ENCODE measurements at places on chromosomes 3 and 15.

DNA sequence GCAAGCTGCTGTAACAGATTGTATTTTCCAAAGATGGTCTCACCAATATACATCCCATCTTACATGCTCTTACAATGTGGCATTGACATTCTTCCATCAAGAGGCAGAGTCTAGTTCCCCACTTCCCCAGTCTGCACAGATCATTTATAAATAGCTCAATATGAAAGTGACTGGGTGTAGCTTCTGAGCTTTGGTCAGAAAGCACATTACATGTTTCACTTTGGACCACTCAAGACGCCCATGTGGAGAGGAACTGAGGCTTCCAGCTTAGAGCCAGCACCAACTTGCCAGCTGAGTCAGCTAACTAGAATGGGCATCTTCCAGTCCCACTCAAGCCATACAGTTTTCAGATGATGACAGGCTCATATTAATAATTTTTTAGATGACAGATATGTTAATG is 45.5 kb downstream of the GREM1 start:
- no peak for DNase-seq

- DNase-seq = no peak
Observed at GRCh38 chr3:44355362-44356033, 16.9 kb downstream of the TCAIM start.

GRCh38 chr3:64150623-64151207 is 74.6 kb downstream of the PRICKLE2 start:
- no peak for DNase-seq

DNA sequence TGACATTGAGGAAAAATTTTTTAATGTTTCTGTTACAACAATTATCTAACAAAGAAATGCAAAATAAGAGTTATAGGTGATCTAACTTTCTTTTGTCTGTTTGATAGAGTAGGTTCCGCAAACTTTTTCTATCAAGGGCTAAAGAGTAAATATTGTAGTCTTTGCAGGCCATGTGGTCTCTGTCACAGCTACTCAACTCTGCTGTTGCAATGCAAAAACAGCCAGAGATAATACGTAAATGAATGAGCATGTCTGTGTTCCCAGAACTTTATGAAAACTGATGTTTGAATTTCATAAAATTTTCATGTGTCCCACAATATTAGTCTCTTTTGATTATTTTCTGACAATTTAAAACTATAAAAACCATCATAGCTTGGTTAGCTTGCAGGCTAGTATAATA is 73.3 kb downstream of the SLC24A1 start:
- DNase-seq = no peak

GRCh38 chr3:78235841-78236240 is 1195.9 kb downstream of the ROBO2 start:
- DNase-seq = no peak

DNA sequence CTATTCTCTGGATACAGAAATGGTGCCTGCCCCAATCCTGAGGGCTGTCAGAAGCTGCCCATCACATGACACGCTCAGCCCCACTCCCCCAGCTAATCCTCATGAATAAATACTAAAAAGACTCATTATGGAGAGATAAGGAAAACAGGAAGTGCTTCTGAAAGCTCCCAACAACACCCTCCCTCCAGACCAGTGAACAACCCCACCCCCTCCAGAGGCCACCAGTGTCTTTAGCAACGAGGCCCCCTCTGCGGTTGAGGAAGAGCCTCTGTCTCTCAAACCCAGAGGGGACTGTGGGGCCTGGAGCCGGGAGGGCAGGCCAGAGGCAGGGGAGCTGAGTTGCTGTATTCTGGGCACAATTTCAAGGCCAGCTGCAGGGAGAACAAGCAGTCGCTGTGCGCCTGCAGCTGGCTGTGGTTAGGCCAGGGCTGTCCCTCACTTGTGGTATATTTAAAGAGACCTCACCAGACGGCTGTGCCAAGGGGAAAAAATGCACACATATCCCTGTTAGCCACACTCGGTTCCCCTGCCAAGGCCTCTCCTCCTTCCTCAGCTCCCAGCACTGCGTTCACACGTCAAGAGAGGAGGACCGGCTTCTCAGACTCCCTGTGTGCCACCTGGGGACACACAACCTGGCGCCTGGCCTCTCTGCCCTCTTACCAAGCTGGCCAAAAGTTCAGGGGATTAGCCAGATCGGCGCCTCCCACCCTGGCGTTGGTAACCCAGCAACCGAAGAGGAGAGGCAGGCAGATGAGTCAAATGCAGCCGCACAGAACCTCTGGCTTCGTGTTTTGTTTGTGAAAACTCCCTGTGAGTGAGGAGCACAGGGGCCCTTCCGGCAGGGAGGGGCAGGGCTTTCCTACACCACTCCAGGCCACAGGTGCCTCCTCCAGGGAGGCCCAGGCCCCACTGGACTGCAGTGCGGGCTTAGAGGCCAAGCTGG is 101.2 kb upstream of the ETV5 start:
- no peak for DNase-seq

GRCh38 chr3:184261270-184261853 is at the start of gene CAMK2N2:
CAMK2N2 (minus strand) TSS chr3:184261553; CDS start chr3:184261285, 268 bp downstream.
- no peak for DNase-seq

- DNase-seq = no peak
Observed at GRCh38 chr3:188497021-188497420, 343.1 kb downstream of the LPP start.

DNA sequence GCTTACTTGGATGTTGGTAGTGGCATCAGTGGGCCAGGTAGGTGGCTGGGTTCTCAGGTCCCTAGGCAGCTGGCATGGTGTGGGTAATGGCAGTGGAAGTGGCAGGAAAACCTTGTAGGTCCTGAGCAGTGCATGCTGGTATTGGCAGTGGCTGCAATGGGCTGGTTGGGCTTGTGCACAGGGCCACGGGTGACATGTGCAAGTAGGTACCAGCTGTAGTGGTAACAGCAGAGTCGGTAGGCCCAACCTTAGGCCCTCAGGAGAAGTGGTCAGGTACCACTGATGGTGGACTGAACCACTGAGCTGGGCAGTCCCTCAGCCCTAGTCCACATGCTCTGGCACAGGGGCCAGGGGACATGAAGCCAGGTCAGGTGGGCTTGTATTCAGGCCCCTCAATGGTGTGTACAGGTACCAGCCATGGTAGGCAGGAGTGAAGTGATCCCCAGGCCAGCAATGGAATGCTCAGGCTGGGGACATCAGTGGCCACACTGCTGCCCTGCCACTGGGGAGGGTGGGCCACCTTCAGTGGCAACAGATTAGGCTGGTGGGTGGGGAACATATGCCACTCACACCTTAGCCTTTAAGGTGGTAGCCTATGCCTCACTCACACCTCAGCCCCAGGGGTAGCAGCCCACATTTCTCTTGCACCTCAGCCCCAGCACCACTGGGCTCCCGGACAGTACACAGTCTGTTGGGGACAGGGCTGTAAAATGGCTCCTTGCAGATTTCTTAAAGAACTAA is 118.1 kb downstream of the LRRK1 start:
- no peak for DNase-seq

GRCh38 chr3:39456159-39456558 is 11.3 kb upstream of the MOBP start:
- no peak for DNase-seq

DNA sequence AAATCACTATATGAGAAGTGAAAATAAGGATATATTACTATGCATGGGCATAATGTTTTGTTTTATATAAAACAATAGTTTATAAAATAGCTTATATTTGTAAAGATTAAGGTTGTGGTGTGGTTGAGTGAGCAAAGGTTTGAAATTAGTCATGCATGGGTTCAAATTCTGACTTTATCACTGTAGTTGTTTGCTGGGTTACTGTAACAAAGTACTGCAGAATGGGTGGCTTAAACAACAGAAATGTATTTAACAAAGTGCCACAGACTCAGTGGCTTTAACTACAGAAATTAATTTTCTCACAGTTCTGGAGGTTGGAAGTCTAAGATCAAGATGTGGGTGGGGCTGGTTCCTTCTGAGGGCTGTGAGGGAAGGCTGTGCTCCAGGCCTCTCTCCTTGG is 184.8 kb upstream of the THRB start:
- DNase-seq = no peak

DNA sequence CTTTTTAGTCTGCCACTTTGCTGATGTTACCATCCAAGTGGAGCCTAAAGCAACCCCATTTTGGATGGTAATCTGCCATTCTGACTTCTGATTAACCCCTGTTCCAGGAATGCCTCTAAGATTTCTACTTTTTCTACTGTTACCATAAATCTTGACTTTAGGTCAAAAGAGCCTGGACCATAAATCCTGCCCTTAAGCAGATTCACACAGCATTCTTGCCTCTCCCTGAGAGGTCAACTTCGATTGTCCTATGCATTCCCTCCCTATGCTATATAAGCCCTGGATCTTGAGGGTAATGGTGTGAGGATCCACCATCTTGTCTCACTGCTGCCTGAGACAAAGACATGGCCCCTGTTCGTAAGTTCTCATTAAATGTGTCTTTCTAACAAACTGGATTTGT is 177.3 kb downstream of the GABRB3 start:
- DNase-seq = no peak

DNA sequence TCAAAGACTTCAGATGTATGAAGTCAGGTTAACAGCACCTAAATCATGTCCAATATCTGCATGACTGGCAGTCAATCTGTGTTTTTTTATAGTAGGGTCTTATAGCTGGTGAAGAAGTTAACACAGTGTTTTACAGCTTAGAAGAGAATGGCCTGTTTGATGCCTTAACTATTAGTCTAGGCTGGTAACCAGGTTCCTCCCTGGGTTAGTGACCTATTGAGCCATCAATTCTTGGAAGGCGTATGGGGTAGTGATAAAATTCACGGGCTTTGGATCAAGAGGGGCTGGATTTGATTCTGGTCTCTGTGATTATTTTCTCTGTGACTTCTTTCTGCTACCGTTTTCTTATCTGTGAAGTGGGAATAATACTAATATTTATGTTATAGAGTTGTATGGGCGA is 16.0 kb upstream of the TNFSF10 start:
- DNase-seq = no peak

DNA sequence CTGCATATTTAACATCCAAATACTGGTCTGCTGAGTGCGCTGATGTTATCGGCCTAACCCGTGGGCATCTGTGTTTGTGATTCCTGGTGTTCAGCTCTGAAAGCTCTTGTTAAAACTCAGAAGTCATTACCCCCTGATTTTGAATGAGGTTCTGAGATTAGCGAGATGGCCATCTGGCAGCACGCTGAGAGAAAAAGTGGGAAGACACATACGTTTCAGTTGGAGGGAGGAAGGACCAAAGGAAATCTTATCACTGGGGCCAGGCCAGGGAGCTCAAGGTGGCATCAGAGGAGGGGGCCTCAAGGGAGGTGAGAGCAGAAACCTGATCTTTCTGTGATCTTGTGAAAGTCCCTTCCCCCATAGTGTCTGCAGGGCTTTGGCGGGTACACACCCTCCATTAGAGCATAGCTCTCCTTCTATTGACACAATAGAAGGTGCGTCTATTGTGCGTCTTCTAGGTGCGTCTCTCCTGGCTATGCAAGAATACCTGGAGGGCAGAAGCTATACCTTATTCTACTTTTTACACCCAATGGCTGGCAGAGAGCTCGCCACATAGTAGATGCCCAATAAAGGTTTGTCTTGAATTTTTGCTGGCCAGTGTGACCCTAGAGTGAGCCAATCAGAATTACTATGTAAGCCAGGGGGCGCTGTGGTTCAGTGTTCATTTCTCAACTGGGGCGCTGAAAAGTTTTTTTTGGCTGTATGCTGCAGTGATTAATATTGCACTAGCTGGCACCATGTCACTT is 182.4 kb downstream of the SHQ1 start:
- peak; percentile 50 for DNase-seq

Measured in activated CD8-positive, alpha-beta memory T cell treated with anti-CD3 and anti-CD28 coated beads for 48 hours (primary cell).